Epithelial cell of esophagus (primary cell): ENCODE measurements at places on chromosomes 7 and 10.

DNA sequence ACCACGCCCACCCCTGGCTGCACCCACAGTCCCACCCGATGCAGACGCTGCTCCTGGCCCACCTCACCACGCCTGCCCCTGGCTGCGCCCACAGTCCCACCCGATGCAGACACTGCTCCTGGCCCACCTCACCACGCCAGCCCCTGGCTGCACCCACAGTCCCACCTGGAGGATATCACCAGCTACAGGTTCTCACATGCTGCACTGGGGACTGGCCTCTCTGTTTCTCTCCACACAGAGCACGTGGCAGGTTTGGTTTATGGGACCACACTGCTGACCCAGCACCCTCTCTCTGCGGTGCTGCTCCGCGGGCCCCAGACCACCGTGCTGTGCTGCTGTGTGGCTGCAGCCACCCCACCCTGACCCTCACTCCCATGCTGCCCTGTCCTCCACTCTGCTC lies 120.9 kb downstream of the VIPR2 start:
- no peak for DNase-seq

DNA sequence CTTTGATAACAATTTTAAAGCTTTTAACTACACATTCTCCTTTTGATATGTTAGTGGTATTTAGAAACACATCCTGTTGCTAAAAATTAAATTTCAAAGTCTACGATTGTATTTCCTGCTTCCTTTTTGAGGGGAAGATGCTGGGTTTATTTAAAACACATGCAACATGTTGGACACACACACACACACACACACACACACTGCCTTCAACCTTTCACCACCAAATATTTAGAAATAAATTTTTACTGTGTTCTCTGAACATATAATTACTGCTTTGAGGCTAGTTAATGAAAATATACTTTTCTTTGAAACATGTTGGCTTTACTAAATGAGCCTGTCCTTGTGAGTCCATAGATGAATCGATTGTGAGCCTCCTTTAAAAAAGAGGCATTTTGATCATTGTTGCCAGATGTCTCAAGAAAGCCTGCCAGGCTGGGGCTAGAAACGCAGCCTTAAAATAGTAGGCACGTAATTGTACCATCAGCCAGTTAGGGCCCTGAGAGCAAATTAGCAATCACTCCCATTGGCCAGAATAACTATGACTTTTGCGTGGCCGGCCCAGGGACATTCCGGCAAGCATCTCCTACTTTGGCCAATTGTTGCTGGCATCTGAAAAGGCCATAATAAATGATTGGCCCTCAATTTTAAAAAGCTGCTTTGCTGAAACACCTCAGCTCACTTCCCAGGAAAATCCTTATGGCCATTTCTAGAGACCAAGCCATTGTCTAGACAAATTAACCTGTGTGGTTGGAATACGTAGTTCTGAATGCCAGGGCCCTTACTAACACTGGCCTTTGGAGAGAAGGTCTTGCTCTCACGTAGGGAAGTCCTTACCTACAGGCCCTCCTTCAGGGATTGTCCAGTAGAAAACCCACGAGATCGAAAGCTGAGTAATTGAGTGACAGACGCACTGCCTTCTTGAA lies 9.9 kb upstream of the TEX36 start:
- no peak for DNase-seq

DNA sequence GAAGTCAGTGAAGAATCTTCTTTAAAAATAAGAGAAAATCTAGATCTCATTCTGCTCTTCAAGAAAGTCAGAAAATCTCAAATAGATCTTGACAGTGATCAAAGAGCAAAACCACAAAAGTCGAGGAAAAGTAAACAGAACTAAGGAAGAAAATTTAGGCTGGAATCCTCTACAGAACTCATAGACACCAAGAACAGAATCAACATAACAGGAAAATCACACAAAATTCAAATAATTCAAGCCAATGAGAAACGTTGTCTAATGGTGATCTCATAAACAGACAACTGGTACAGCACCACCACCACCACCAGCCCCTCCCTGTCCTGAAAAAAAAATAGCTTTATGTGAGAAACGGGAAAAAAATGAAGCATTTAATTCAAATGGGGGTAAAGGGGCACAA lies 6.9 kb downstream of the ITGB1 start:
- no peak for DNase-seq

GRCh38 chr10:20672741-20673140 lies 224.4 kb downstream of the NEBL start:
- DNase-seq: no peak

DNA sequence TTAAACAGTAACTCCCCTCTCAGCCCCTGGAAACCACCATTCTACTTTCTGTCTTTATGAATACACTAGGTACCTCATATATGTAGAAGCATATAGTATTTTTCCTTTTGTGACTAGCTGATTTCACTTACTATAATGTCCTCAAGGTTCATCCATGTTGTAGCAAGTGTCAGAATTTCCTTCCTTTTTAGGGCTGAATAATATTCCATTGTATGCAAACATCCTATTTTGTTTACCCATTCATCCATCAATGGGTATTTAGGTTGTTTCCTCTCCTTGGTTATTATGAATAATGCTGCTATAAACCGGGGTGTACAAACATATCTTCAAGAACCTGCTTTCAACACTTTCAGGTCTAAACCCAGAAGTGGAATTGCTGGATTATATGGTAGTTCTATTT lies 125.3 kb downstream of the SGMS1 start:
- no peak for DNase-seq

- no peak for DNase-seq
These were observed 128.4 kb downstream of the GRK5 start for GRCh38 chr10:119335671-119336353.

GRCh38 chr10:121113385-121113696 lies 262.2 kb downstream of the WDR11 start:
- DNase-seq: peak; percentile 74
